8988T (cell line): ENCODE measurements at places on chromosomes 3 and 15.

- DNase-seq, result no peak
Observed at GRCh38 chr3:122786066-122786465, 7.6 kb downstream of the HSPBAP1 start.

DNA sequence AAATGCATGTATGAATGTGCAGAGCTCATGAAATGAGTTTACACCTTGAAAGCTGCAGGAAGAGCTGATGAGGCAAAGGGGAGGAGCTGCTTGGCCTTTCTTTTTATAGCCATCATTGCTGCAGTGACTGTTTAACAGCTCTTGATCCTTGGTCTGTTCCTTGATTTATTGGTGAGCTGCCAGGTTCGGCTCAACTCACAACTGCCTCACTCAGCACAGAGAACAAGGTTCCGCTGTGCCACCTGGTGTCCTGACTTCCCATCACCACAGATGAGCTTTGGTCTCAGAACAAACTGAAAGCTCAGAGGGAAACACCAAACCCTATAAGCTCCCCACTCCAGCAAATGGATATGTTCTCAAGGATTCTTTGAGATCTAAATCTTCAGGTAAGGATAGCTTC, 626.1 kb downstream of the MAGI1 start:
- DNase-seq, result no peak

DNA sequence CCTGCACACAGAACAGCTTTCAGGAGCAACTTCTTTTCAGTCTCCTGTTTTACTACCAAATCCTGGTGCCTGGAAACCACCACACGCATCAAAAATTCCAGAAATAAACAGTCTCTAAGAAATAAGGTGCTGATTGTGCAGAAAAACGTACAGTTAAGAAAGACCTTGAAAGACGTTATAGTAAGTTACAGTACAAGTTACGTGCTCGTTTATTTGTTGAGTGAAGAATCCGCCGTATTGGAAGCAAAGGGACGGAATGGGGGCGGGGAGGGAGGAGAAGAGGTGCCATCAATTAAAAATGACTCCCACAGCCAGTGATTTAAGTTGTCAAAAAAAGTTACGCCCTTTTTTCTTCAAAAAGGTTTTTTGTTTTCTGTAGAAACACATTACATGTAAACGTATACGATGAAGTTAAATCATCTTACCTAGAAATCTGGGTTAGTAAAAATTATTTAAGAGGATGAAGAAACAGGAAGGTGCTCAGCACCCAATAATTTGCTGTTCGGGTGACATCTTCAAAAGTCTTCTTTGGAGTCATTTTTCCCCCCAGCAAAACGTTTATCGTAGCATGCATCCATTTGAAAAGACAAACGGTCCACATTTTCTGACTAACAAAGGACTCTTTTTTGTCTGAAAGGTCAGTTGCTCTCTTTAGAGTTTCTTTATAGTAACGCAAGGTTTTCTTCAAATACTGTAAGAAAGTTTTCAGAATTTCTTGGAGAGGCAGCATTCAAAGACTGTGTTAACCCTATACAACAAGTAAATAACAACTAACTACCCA, 782 bp upstream of the UACA start:
- no peak for DNase-seq

- DNase-seq, result no peak
Observed at GRCh38 chr3:177361081-177361938, 164.0 kb upstream of the TBL1XR1 start.

DNA sequence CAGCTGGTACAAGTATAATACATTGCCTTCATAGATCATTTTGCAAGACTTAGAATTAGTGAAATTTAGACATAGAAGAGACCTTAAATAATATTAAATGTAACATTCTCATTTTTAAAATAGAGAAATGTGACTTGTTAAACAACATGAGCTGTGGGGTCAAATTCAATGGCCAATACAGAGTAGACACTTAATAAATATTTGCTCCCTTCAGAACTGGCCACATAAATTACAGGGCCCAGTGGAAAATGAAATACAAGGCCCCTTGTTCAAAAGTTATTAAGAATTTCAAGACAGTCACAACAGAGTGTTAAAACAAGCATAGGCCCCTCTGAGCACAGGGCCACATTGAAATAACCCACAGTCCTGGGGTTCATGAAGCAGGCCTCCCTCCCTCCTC, 58.1 kb upstream of the PHLDB2 start:
- DNase-seq, result no peak

DNA sequence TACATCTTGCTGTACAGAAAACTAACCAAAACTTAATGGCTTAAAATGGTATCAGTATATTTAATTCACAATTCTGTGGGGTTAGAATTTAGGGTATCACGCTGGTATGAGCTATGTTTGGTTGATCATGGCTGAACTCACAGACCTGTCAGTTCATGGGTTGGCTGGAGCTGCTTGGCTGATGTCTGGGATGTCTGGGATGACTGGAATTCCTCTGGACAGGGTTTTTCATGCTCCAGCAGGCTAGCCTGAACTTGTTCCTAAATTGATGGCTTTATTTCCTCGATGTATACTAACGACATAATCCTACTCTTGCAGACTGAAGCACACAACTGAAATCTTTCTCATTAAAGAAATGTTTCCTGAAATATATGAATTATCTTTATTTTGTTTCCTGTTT, 338.9 kb upstream of the GBE1 start:
- DNase-seq, result no peak

DNA sequence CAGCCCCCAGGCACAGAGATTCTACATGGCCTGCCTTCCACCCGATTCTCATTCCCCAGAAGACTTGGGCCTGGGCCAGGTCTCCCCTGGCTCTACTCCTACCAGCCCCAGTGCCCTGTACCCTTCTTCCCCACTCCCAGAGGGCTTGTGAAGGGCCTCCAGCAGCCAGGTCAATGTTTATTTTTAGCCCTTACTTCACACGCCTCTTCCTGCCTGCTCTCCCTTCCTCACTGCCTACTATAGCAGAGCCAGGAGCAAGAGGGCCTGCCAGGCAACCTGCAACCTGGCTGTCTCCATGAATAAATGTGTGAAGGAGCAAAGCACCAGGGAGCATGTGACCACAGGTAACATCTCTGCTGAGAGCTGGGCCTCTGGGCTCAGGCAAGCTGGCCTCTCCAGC, 26.4 kb upstream of the APEH start:
- DNase-seq, result no peak
